ENCODE measurements at places on chromosomes 3 and 15.

DNA sequence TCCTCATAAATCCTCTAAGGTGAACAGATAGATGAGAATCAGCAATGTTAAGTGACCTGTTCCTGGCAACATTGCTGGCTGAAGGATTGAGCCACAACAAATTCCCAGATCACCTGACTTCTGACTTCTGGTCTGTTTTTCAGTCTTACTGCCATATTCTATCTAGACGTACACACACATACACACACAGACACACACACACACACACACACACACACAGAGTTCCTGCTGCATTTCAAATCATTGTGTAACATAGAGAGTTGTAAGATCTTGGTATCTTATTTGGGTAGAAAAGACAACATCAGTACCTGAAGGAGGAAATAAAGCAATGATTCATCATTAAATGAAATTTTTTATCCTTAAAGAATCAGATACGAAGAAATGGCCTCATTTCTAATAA, 342.6 kb downstream of the MFSD1 start:
- DNase-seq: no peak

DNA sequence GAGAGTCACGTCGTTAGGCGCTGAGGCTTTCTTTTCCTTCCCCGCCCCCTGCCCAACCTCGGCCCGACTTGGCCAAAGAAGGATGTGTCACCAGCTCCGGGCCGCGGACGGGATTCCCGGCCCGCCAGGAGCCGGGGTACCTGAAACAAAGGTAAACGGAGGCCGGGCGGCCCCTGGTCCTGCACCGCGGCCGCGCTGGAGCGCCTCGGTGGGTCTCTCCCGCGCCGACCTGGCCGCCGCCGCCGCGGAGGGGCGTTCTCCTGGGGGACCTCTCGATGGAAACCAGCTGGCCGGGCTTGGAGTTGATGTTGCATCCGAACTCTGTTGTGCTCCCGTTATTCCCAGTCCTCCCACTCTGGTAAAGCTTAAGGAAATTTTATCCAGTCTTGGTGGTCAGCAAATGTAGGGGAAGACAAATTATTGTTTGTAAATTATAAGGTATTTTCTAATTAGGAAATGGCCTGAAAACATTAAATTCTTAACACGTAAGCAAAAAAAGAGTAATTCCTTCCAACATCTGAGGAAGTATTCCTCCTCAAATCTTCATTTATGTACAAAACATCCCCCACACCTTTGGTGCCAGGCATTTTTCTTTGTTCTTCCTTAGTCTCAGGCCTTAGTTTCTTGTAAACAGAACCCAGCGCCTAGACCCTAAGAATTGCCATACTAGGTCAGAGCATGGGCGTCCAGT, 888 bp downstream of the PPP2R3A start:
- DNase-seq: no peak

- no peak for DNase-seq
Measured at GRCh38 chr3:194830401-194830800, 144.7 kb downstream of the FAM43A start.

DNA sequence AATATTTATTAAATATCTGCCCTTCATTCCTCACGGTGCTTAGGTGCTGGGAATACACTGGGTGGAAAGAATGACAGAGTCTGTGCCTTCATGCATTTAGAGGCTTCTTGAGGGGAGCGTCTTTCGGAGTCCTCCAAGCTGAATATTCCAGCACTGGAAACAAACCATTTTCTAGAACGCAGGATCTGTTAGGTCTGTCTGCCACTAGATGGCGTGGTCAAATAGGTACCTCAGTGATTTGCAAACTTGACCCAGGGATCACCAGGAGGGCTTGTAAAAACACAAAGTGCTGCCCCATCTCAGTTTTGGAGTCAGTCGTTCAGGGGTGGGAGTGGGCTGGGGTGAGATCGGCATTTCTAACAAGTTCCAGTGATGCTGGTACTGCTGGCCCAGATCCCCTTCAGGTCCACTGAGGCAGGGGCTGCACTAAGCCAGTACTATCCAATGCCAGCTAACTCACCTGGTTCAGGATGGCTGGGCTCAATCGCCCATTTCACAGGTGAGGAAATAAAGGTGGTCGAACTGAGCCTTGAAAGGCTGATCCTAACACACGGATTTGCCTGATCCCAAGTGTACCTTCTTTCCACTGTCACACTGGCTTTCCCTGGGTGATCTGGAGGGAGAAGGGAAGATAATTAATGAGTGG, 14.8 kb downstream of the ARNT2 start:
- peak; percentile 70 for DNase-seq

DNA sequence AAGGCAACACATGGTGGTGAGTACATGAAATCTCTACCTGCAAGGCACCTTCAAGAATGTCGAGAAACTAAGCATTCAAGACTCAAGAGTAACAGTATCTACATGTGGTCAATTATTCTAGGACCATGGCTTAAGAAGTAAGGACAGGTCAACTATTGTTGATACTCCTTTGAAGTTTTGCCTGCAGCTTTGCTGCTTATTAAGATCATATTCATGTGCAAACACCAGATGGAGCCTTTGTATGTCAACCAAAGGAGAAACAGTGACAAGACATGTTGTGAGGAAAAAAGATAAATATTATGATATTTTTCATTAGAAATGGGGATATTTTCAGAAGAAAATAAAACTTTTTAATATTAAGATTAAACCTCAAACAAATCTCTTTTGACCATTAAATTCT, 52.3 kb upstream of the FGF7 start:
- no peak for DNase-seq

DNA sequence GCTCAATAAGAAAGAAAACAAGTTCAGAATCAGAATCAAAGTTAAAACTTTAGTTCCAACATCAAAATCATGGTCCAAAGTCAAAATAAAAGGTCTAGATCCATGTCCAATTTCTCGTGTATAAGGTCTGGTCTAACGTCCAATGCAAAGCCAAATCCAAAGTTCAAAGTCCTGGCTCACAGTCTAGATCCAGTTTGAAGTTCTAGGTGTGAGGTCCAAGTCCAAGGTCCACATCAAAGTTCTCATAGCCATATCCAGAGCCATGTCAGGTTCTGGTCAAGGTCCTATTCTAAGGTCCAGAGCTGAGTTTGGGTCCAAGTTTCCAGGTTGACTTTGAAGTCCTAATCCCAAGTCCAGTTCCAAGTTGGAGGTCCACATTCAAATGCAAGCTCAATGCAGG, 40.7 kb upstream of the VIPR1 start:
- DNase-seq: no peak

GRCh38 chr3:56005196-56005805, 463.0 kb downstream of the ERC2 start:
- DNase-seq: no peak

DNA sequence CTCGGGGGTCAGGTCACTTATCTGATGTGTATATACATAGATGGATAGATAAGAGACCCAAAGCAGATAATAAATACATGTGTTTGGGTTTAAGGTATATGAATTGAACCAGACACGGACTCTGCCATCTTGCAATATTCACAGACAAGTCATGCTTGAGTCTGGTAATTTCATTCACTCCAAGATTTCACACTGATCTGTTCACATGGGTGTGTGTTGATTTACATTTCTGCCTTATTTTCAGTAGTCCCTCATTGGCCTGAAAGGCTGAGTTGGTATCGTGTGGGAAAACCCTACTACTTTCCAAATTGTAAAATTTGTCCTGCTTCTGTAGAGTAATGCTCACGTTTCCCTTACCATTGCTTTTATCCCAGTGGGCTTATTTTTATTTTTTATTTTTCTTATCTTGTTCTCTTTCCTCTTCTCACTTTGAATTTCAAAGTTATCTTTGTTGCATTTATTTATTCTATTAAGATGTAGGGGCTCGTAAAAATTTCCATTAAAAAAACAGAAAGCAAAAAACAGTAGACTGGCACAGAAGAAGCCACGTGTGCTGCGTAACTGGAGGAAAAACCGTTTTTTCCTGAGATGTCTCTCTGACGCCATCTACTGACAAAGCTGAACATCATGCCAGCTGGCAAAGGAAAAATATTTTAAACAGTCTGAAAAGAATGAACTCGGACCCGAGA, 10.8 kb upstream of the MFSD1 start:
- peak; percentile 75 for DNase-seq

DNA sequence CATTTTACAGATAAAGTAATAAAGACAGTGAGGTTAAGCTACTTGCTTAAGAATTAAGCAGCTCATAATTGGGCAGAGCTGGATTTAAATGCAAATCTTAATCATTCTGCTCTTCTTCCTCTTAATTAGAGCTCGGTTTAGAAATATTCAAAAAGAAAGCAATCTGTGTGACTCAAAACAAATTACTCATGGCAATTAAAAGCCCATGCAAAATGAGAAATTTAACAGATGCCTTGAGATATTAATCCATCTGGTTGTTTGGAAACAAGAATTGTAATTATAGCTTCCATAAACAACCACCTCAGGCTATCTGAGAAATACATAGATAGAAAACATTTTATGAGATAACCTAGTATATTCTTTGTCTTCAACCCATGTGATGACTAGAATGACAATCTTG, 44.2 kb upstream of the DCBLD2 start:
- no peak for DNase-seq

DNA sequence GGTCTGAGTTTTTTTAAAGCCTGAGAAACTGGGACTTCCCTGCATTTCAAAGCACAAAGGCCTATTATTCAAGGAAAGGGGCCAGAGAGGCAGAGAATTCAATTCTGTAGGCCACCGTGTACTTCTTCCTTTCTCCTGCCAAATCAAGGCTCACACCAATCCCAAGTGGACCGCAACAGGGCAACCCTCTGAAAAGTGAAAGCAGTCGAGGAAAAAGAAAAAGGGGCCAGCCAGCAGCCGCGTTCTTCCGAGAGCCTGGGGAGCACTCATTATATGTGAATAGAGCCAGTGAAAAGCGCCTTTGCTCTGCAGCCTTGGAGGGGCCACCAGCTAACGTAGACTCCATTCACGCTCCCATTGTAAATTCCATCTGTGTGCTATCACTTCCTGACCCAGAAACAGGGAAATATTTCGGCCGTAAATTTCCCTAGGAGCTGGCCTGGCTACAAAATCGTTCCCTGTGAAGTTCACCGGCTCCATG, 45.9 kb upstream of the THUMPD3 start:
- peak; percentile 72 for DNase-seq

DNA sequence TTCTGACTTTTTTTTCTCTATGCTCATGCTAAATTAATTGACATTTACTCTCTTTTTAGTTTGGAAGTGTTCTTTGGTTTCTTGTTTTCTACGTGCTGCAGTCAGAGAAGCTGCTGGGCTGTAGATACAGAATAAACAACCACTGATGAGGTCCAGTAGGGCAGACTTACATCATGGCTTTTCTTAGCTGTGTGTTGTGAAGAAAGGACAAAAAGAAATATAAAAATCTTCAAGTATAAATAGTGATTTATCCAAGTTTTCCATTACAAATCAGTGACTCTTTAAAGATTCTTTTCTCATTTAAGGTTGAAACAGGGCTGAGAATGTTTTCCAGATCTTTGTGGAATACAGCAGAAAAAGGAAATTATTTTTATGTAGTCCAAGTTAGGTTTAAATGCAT, 122.2 kb downstream of the CMSS1 start:
- DNase-seq: no peak

GRCh38 chr3:167813169-167814123, 77.9 kb downstream of the SERPINI1 start:
- DNase-seq: no peak

DNA sequence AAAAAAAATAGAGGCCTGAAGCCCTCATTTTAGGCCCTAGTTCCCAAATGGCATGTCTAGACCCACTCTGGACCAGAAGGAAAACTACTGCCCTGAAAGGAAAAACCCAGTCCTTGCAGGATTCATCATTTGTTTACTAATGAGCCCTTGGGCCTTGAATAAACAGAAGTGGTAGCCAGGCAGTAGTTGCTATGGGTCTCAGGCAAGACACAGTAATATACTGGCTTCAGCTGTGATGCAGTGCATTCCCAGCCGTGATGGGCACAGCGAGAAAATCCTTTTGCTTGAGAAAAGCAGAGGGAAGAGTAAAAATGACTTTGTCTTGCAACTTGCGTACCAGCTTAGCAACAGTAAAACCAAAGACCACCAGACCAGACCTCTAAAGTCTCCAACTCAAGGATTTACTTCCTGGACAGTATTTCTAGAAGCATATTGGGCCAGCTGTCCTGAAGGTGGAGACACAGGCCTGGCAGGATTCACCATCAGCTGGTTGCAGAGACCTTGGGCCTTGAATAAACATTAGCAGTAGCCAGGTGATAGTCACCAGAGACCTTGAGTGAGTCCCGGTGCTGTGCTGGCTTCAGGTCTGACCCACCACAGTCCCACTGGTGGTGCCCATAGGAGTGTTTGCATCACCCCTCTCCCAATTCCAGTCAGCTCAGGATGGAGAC, 208.3 kb upstream of the SLITRK3 start:
- no peak for DNase-seq

DNA sequence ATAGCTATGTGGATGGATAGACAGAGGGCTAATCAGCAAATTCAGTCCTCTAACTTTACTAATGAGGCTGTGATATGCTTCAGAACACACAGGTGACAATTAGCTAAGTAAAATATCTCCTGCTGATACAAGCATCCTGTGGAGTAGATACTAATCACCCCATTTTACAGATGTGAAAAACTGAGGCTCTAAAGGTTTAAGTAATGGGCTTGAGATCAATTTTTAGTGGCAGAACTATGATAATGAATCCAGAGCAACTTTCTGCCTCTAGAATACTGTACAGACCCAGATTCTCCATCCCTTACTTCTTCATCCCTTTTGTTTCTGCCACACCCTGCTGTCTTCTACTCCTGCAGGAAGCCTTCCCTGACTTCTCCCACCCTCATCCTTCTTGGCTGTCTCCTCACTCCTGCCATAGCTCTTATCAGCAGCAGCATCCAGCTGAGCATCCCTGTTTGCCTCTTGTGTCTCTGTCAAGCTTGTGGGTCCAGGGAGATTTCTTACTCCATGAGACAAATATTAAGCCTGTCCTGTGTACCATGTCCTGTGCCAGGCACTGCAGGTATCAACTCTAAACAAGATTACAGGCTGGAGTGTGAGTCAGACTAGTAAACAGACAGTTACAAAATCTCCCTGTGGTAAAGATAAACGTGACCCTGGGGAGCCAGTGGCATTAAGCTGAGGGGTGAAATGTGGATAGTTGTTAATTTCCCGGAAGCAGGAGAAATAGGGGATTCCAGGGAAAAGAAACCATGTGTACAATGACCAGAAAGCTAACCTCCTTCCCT, 39.2 kb downstream of the SLC6A11 start:
- DNase-seq: no peak

DNA sequence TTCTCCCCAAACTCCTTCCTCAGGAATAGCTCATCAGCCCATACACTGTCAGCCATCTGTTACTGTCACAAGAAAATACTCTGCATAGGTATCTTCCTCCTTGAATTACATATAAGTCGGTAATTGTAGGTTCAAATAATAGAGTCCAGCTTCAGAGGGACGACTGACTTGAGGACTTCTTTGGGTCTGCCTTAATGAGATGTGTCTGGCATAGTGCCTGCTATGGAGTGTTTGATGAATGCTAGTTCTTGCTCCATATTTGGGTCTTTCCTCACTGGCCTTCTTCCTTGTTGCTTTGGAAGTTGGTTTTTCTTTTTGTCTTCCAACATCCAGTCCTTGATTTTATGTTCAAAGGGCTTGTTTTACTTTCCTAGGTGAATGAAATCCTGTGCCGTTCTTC, 66.4 kb upstream of the ACKR4 start:
- no peak for DNase-seq

- peak; percentile 38 for DNase-seq
Measured at GRCh38 chr3:196202516-196202970, 8.7 kb downstream of the ZDHHC19 start.

- DNase-seq: no peak
Measured at GRCh38 chr15:98801234-98801561, 152.9 kb downstream of the IGF1R start.

- no peak for DNase-seq
Measured at GRCh38 chr15:51218299-51218938, 120.0 kb downstream of the CYP19A1 start.
